ENCODE measurements at places on chromosomes 7 and 10.

GRCh38 chr10:126263006-126263676 lies 125.1 kb downstream of the ADAM12 start:
- no peak for DNase-seq

DNA sequence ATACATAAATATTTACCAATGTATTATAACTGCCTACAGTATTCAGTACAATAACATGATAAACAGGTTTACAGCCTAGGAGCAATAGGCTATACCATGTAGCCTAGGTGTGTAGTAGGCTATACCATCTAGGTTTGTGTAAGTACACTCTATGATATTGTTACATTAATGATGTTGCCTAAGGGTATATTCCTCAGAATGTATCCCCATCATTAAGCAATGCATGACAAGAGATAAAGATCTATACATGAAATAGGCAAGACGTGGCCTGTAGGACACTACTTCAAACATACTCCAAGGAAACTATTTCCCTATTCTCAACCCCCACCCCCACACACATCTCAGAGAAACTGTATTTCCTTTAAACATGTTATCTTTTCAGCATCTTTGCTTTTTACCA lies 15.3 kb upstream of the ADAM22 start:
- no peak for DNase-seq

GRCh38 chr7:20828947-20829346 lies 42.3 kb upstream of the SP8 start:
- no peak for DNase-seq

DNA sequence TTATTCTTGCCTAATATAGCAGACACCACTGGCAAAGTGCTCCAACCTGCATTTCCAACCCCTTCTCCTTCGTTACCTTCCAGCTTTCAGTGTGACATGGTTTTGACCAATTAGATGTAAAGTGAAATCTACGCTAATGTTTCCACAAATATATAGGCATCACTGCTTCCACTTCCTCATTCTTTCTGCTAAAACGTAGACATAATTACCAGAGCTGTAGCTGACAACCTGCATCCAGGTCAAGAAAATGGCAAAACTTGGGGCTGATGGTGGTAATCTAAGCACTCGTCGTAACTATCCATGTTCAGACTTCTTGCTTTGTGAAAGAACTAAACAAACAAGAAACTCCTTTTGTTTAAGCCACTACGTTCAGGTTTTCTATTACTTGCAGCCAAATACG lies 41.8 kb upstream of the COL1A2 start:
- DNase-seq = no peak

DNA sequence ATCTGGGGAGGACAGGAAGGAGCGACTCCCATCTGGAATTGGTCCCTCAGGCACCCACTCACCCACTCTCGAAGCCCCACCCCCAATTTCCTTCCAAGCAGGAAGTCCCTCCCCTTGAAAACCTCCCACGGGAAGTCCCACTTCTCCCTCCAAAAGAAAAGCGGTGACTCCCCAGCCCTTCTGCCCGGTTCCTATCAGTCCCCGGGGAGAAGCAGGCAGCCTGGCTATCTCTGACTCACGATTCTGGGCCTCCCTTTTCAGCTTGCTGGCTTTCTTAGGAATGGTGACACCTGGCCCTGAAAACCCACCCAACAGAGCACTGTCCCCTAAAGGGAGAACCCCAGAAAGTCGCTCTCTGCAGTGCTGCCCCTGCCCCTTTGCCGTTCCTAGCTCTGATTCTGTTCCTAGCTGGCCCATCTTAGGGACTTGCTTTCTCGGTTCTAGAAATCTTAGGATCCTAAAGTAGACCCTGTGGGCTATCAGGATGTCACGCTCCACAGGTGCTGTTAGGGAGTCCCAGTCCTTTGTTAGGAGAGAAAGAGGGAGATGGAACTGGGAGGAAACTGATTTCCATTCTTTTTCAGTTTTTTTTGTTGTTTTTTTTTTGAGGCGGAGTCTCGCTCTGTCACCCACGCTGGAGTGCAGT lies 6.0 kb downstream of the TSC22D4 start:
- DNase-seq = no peak

DNA sequence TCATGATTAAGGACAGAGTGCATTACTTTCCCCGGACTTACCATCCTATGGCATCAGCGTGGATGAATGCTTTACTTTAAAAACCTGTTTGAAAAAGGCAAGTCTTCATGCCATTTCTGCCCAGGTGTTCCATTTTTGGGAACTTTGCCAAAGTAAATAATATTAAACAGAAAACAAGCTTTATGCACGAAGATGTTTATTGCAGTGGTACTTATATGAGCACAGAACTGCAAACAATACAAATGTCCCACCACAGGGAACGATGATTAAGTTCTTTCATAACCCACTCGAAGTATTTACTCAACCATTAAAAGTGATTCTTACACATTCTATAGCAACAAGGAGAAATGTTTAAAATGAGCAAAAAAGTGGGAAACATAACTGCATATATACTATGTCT lies 109.7 kb upstream of the GDF10 start:
- DNase-seq = no peak

DNA sequence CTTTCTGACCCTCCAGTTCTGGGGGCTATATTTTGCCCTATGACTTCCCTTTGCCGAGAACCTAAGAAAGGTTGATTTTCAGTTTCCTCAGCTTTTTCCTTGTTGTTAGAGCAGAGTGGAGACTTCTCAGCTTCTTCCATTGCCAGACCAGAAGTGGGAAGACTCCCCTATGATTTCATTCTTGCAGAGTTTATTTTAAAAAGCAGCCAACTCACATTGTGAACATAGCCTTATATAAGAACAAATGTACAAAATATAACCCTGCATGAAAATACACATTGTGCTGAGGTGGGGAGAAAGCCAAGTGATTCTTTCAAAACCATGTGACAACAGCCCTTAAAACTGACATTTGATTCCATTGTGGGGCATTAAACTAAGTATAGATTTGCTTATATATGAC lies 33.8 kb upstream of the FZD8 start:
- no peak for DNase-seq

Measured in stimulated activated CD4-positive, alpha-beta T cell treated with anti-CD3 and anti-CD28 coated beads, Interleukin-1b, Interleukin-23, amount 100 ng/mL, for 24 hours (primary cell).